ENCODE measurements at places on chromosomes 2 and 18.

GRCh38 chr2:182836451-182836850 is 30.0 kb downstream of the FRZB start:
- DNase-seq: no peak

GRCh38 chr2:38997781-38998180 is 108.1 kb downstream of the ARHGEF33 start:
- DNase-seq: no peak

DNA sequence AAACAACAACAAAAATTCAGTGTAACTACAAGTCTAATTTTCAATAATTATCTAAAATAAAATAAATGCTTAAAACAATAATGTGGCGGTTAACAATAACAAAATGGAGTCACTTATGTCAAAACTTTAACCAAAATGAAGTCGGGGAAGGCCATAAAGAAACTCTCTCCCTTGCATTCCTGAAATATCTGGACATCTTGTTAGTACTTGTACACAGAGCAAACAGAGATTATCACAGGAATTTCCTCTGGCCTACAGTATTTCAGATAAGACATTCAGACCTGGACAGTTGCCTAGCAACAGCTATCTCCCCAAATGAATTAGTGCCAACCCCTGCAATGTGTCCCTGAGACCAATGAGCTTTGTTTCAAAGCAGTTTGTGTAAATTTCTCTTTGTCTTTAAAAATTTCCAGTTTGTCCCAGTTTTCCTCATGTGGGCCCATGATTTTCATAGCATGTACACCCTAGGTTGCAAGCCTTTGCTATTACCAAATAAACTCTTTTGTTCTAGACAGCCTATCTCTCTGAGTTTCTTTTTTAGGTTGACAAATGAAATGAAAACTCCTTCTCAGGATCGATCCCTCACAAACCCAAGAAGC is 68.6 kb downstream of the EXOC6B start:
- no peak for DNase-seq

DNA sequence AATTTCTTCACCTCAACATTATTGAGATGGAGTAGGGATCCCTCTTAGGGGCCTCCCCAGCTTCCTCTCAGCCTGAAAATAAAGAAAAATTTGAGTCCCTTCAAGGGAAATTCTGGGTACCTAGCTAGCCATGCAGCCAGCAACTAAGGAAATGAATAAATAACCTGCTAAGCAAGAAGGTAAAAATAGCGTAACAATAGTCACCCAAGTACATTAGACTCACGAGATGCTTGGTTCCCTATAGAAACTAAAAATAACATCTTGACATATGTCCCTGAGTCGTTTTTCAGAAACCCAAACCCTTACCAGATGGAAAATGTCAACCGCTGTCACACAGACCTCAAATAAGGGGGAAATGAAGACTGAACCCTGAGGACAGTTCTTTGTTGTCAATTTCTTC is 51.9 kb downstream of the CACNB4 start:
- no peak for DNase-seq

All from SHP77 treated with DMSO at 0.1 percent for 48 hours (cell line).